Pancreas (tissue), 10 donors: ENCODE measurements at places on chromosomes 5 and 9.

- DNase-seq, result no peak
Observed at GRCh38 chr5:65395526-65396155, 86.1 kb downstream of the ADAMTS6 start.

GRCh38 chr9:3912280-3912679, 386.5 kb upstream of the RFX3 start:
- no peak for DNase-seq

GRCh38 chr9:83920469-83920926, 734 bp downstream of the KIF27 start:
- no peak for DNase-seq

DNA sequence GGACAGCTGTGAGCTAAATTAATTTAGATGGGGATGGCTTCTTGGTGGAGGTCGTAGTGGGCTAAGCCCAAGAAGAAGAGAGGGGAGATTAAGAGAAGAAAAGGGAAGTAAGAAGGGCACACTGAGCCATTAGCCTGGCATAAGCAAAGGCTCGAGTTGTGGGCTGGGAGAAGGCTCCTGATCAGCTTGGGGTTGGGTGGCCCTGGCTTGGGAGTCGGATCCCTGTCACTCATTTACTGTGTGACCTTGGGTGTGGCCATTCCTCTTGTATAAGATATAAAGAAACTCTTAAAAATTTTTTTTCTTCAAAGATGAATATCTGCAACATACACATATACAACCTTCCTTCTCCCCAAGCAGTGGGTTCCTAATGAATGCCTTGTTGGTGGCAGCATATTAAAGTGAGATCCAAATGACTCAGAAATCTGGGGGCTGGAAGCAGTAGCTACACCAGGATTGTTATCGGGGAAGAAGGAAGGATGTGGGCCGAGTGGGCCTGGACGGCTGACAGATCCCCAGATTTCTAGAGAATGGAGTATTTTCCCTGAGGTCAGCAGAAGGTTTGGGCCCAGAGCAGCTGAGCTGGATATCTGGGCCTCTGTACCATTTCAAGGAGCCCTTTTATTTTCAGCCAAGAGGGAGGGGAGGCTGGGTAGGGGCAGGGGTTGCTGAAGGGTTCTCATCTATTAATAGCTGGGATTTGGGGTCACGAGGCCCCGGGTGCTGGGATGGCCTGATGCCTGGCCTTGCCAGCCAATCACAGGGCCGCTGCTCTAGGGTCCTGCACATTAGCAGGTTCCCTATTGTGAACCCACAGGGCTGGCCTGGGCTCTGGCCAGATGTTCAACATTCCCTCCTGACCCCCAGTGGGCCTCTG, 52.1 kb downstream of the PPARGC1B start:
- no peak for DNase-seq

DNA sequence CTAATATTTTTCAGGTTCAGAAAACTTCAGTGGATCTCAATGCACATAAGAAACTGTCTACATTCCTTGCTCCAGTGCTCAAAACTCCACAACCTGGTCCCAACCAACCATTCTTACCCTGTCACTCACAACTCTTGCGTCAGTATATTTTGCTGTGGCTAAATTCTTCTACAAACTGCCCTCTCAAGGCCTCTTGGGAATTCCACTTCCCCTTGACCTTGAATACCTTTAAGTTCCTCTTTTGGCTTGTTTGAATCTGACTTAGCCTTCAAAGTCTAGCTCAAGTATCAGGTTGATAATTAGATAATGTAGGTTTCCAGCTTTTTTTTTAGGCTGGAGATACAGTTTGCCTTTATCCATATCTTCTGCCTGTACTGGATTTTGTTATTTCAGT, 128.3 kb downstream of the SLF1 start:
- DNase-seq, result no peak

DNA sequence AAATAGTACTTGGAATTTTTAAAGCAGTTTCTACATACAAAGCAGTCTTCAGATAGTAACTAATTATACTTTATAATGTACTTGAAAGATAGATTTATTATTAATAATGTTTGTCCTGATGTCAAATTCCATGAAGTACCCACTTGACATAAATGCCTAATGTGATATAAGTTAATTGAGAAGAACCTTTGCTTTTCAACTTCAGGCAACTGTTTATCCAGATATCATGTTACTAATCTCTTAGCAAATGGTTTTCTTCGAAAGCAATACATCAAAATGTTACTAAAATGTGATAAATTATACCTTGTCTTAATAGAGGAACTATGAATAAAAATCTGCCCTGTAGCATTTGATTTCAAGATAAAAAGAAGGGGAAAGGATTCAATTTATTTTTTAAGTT, 146.8 kb upstream of the FBXL17 start:
- DNase-seq, result no peak

- no peak for DNase-seq
Observed at GRCh38 chr5:54663866-54664265, 146.3 kb downstream of the SNX18 start.

DNA sequence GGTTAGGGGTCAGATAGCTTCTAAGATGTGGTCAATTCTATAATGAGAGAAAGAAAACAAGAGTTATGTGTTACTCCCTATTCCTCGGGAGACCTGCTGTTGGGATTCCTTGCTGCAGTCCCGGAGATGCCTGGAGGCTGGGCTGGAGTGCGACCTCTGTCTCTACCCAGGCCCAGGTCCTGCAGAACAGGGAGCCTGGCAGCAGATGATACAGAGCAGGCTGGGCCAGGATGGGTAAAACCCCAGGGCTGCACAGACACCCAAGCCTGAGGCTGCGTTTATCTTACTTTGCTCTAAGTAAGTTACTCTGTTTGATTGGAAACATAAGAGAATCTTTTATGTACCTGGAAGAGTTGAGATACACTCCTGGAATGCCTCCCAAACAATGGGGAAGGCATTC, 26.9 kb upstream of the FAM120AOS start:
- DNase-seq, result no peak

- no peak for DNase-seq
Observed at GRCh38 chr9:80811003-80811402, 878.3 kb downstream of the TLE1 start.

DNA sequence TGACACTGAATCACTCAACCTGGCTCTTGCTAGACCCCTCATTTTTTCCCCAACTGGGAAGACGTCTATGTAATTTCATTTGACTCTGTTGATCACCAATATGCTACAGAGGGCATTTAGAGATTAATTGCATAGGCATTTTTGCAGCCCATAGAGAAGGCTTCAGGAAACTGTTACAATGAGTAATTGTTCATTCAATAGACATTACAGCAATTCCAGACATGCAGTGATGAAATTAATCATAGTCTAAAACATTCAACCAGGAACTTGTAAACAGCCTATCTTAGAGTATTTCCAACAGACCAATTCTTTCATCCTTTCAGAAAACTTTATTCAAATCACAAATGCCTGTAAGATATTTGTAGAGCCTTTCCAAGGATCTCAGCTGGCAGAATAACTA, 122.3 kb downstream of the MARCHF11 start:
- DNase-seq, result no peak

DNA sequence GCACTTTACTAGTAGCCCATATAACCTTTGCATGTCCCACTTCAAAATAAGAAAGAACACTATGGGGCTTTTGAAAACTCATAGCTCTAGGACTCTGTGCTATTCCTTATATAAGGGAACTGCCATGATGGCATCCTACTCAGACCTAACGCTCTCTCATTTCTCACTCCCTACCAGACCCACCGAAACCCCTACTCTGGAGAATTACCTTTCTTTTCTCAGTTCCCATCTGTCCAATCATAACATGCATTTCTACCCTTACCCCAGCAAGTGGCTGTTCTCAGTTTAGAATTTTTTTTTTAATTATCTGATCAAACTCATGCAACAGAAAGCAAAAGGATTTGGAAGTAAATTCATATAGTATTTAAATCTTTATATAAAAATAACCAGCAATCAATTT, 27.3 kb downstream of the CARNMT1 start:
- no peak for DNase-seq

DNA sequence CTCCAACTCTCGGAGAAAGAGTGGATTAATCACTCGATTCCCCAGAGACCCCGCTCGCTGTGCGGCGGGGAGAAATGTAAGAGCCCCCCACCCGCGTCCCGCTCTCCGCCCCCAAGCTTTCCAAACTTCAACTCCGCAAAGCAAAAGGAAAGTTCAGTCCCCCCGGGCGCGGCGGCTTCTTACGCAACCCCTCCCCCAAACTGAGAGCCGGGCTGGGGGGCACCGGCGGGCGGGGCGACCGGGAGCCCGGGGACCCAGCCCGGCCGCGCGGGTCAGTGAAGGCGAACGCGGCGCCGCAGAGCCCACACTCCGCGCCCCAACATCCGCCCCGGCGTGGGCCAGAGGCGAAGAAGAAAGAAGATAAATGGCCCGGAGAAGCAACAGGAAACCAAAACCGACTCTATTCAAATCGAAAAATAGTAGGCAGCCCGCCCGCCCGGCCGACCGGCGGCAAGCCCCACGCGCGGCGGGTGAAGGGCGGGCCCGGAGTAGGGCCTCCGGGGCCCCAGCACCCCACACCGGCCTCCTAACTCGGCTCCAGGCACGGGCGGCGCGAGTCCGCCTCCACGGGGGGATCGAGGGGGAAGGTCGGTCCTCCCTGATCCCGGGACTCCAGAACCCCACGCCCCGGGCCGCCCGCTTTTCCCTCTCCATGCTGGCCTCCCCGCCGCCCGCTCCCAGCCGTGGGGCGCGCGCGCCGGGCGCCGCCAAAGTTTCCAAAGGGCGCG, 720 bp downstream of the NOTCH1 start:
- no peak for DNase-seq
